ENCODE measurements at places on chromosomes 16 and 17. TPM values are rescaled to one million over a fixed set of nuclear protein-coding genes. Genes with fewer than 3 reads are reported as not detected.

DNA sequence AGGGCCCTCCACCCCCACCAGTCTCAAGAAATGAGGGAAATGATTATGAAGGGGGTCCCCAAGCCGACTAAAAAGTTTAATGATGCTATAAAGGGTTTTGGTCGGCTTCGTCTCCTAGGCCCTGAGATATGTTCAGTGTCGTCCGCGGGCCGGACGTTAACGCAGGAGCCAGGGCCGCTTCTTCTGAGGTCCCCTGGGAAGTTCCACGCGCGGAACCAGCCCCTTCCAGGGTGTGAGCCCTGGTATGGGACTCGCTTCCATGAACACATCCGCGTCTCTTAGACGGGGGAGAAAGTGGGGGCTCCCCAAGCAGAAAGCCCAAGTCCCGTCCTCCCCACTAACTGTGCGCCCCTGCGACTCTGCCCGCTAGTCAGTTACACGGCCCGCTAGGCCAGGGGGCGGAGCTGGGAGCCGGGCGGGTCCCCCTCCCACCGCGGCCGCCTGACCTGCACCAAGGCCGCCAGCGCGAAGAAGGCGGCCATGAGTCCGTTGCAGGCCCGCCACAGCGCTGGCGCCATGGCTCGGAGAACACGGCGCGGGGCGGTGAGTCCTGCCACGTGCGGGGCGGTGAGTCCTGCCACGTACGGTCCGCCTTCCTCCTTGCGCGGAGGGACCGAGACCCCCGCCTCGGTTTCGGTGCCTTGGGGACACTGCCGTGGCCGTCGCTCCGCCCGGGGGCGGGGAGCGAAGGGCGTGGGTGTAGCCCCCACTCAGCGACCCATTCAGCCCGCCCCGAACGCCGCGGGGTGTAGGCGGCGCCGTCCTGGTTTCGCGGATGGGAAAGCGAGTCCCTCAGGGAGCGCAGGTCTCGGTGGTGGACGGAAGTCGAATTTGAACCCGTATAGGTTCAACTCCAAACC lies at the start of gene TMEM220:
TMEM220 (minus strand) TSS at position 690 of the 860 bp plus-strand sequence; CDS start at position 518, 172 bp downstream.
- peak; percentile 87 for DNase-seq

The IL17C gene
- total RNA-seq: not detected

GRCh38 chr16:49250689-49251088 lies 30.9 kb downstream of the CBLN1 start:
- DNase-seq: no peak

GRCh38 chr16:74296432-74297144 lies at the start of gene PSMD7:
TSS of gene PSMD7 (plus strand) at chr16:74296814. CDS start at chr16:74296915, 101 bp downstream.
- peak; percentile 95 for DNase-seq

DNA sequence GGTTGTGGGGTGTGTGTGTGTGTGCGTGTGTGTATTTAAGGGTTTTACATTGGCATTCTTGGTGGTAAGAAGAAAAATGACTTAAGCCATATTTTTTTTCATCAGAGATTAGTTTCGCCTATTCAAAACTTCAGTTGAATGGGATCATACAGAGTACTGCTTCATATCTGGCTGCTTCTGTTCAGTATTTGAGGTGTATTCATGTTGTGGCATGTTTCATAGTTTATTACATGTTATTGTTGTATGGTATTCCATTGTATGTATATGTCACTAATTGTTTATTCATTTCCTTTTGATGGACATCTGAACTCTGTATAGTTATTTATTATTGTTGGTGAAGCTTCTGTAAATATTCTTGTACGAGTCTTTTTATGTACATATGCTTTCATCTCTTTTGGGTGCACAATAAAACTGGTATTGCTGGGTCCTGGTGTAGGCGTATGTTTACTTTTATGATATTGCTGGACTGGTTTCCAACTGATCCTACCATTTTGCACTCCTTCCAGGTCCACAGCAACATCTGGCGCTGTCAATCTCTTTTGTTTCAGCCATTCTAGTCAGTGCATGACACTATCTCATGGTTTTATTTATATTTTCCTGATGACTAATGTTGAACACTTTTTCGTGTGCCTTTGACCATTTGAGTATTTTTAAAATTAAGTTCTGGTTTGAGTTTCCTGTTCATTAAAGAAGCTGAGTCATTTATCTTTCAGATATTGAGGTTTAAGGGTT lies 77.4 kb upstream of the MAF start:
- no peak for DNase-seq

The CLDN9 gene
- total RNA-seq: 0.53 TPM

DNA sequence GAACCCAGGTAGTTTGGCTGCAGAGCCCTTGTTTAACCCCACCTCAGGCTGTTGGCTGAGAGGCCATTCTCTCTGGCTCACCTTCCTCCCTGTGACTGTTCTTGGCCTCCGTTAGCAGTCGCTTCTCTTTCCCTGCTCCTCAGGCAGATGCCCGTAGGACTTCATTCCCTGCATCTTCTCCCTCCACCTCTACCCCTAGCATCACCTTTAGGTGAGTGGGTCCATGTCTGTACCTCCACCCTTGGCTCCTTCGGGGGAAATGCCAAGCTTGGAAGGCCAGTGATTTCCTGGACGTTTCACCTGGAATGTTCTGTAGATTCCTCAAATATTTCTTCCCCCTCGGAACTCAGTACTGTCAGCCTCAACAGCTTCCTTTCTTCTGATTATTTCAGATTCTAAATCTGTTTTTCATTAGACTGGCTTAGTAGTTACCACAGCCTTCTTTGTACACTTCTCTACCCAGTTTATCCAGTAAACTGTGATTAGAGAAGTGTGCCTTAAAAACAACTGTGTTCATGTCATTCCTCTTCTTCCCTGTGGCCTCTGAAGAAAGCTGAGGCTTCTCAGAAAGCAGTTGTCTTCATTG lies 227.9 kb downstream of the MSI2 start:
- DNase-seq: no peak

The NPIPB9 gene
- total RNA-seq: 1.6 TPM

- DNase-seq: no peak
Observed at GRCh38 chr17:310111-311010, 42.2 kb downstream of the RPH3AL start.

DNA sequence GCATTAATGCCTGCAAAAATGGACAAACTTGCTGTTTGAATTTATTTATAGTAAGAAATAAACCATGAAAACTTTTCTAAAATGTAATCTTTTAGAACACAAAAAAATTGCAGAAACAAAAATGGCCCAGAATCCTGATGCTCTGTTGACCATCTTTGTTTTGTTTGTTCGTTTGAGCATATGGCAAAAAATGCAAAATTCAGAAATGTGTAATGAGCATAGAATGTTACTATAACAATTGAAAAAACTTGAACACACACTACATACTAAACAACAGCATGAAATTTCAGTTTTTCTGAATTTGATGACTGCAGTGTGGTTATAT lies 1.1 kb upstream of the KPNA2 start:
- no peak for DNase-seq

DNA sequence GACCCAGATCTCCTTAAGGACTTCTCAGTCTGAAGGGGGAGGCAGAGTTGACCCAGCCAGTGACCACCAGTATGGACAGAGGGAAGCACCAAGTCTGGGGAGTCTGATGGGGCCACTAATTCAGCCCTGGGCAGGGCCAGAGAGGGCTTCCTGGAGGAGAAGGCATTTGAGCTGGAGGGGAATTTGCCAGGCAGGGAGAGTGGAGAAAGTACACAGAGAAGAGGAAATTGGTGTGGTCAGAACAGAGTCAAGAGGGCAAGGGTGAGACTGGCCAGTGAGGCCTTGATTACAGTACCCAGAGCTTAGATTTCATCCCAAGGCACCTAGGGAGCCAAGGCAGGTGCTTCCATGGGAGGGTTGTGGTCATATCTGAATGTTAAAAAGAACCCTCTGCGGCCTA lies 36.3 kb downstream of the MYO15A start:
- no peak for DNase-seq

DNA sequence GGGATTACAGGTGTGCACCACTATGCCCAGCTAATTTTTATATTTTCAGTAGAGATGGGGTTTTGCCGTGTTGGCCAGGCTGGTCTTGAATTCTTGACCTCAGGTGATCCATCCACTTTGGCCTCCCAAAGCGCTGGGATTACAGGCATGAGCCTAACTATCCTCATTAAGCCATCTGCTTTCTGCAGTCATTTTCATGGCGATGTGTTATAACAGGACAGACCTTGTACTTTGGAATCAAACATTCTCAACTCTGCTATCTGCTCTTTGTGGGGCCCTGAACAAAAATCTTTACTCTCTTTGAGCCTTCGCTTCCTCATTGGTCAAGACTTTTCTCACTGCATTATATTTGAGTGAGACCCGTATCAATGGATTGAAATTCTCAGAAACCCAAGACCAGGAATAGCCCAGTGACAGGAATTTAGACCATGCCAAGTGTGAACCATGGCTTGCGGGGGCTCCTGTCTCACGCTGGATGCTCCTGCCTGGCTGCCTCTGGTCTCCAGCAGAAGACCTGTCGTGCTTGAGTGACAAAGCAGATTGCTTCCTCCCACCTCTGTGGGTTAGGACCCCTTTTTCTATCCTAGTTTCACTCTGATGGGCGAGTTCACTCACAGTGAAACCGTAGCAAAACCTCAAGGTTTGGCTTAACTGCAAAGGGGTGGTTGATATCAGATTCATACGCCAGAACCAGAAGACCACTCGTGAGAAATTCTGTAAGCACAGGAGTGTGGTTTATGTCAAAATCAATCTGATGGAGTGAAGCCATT lies 519.1 kb downstream of the MAF start:
- no peak for DNase-seq

DNA sequence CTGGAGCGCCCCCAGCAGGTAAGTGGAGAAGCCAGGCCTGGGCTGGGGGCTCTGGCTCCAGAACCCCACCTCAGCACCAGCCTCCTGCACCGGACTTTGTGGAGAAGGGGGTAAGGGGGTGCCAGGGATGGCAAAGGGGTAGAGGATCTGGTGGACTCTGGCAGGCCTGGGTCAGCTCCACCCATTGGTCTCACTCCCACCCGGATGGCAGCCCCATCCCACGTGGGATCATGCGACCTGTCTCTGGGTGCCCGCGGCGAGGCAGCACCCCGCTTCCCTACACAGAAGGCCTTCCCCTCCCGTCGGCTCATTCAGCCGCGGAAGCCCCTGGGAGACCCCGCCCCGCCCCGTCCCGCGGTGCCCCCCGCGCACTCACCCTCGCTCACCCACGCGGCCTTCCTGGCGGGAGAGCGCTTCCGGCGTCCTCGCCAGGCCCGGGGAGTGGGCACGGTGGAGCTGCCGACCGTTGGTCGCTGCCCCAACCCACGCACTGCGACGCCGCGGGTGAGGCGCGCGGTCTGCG lies 498 bp upstream of the PLEKHG4 start:
- no peak for DNase-seq

- no peak for DNase-seq
Observed at GRCh38 chr16:2706085-2706484, 13.9 kb downstream of the PRSS27 start.

- DNase-seq: no peak
Observed at GRCh38 chr16:88810166-88810911, 1.4 kb downstream of the APRT start.

DNA sequence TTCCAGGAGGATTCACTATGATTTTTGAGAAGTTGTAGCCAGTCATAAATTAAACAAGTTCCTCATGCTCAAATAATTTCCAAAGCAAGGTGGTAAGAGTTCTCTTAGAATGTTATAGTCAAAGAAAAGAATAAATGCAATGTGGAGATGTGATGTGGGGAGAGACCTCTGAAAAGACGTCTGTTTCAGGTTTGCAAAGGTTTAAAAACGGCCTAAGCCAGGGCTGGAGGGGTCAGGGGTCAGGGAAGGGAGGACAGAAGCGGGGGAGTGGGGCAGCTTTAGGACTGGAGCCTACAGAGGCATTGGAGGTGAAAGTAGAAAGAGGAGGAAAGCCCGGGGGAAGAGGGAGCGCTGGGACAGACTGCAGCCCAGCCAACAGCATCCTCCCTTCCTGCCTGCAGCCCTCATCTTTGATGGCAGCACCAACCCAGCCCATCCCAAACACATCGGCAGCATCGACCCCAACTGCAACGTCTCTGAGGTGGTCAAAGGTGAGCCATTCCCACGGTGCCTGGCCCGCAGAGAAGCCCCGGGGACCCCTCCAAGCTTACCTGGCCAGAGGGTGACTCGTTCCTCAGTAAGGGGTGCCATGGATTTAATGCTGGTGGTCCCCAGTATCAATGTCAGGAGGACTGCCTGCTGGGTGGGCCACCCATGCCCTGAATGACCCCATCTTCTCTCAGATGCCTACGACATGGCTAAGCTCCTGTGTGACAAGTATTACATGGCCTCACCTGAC lies 11.4 kb downstream of the PDK2 start:
- no peak for DNase-seq

The TP53TG3B gene
- total RNA-seq: not detected

The TRIM65 gene
- total RNA-seq: 24.7 TPM

- no peak for DNase-seq
Observed at GRCh38 chr17:29376667-29377270, 13.4 kb upstream of the TAOK1 start.

- no peak for DNase-seq
Observed at GRCh38 chr17:49681106-49681979, 3.4 kb upstream of the SPOP start.

The ZDHHC1 gene
- 16.3 TPM for total RNA-seq

GRCh38 chr16:47506800-47507199 lies 45.7 kb downstream of the PHKB start:
- DNase-seq: no peak

- no peak for DNase-seq
Observed at GRCh38 chr17:4691686-4692085, 12.3 kb downstream of the PELP1 start.

The CACNA1H gene
- total RNA-seq: 4.1 TPM

- peak; percentile 87 for DNase-seq
Observed at GRCh38 chr17:32483451-32484019, 3.3 kb upstream of the CDK5R1 start.

GRCh38 chr17:32928586-32929535 lies 908 bp downstream of the TMEM98 start:
- DNase-seq: no peak

The SLC16A11 gene
- 0.89 TPM for total RNA-seq

DNA sequence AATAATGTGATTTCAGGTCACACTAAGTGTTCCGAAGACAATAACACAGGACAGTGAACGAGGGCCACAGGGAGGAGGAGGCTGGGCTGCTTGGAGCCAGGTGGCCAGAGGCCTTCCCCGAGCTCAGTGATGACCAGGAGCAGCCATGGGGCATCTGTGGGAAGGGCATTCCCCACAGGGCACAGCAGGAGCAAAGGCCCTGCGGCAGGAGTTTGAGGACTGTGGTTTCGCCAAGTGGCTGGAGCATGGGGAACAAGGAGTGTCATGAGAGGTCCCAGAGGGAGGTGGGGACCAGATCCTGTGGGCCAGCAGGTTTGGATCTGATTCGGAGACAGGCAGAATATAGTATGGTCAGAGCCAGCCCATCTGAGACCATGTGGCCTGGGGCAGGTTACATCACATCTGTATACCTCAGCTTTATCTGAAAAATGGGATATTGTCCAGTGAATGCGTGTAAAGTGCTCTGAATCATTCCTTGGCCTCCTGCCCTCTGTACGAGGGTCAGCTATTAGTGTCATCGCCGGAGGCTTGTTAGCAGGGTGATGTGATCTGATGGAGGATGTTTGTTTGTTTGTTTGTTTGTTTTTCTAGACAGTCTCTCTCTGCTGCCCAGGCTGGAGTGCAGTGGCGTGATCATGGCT lies 176.8 kb downstream of the KATNIP start:
- no peak for DNase-seq

DNA sequence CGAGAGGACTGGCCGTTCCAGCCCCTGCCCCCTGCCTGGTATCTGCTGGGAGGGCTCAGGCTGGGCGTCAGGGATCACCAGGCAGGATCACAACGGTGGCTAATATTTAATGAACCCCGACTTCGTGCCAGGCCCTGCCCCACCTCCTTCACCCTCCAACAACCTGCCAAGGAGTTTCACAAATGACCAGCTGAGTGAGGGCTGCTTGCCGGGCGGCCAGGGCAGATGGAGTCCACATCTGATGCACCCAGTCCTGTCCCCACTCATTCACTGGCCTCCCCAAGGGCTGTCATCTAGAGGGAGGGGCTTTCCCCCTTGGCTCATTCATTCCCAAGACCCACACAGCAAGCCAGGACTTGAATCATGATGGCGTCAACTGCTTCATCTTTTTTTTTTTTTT lies 17.5 kb downstream of the UBALD1 start:
- DNase-seq: no peak
